ENCODE measurements at places on chromosomes 4 and X.
A peak's percentile ranks its signal among the peaks of the same experiment; 100 is the strongest.

GRCh38 chr4:3480528-3481112 lies 17.5 kb downstream of the DOK7 start:
- DNase-seq, result peak; percentile 19

DNA sequence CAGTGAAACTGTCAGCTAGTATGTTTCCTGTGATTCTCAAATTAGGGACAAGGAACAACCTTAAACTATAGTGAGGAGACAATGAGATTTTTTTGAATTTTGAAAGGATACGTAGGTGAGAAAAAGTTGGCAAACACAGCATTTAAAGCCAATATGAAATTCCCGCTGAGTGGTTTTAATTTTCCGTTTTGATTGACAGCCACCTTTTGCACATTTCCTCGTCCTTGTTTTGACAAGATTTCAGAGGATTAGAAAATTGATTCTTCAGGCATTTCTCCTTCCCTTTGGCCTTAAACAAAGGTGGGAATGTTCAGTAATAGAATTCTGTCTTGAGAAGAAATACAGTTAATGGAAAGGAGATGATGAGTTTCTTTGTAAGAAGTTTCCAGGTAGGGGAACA lies 52.2 kb downstream of the RAPGEF2 start:
- no peak for DNase-seq

- DNase-seq, result no peak
Measured at GRCh38 chrX:28997706-28998463, 410.6 kb downstream of the IL1RAPL1 start.

DNA sequence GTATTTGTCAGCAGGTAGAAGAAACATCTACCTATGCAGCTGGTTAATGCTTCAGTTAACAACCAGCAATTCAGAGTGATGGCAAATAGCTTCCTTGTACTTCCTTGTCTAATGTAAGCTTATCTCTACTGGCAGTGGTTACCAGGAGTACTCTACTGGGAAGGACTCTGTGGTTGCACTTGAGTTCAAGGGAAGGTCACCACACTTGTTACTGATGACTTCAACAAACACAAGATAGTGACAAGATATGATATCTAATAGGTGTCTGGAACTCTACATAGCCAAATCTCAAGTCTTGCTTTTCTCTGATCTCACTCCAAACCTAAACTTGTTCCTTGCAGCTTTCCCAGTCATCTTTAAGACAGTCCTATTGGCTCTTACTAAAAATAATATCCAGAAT lies 1644.9 kb upstream of the TENM3 start:
- DNase-seq, result no peak

DNA sequence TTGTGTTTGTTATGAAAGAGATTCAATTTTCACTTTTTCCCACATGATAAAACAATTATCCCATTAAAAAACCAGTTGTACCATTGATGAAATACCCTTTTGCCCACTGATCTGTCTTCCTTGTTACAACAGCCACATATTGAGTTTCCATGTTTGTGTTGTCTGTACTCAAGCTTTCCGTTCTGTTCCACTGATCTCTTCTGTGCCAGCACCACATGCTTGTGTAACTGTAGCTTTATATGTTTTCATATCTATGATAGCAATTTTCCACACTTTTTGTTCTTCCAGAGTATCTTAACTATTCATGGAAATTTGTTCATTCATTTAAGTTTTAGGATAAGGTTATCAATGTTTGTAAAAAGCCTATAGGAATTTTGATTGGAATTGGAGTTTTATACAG lies 24.3 kb upstream of the RELL1 start:
- DNase-seq, result no peak

- no peak for DNase-seq
Measured at GRCh38 chrX:109464231-109464630, 17.7 kb downstream of the GUCY2F start.

GRCh38 chr4:6372649-6373525 lies 99.5 kb downstream of the PPP2R2C start:
- DNase-seq, result no peak

DNA sequence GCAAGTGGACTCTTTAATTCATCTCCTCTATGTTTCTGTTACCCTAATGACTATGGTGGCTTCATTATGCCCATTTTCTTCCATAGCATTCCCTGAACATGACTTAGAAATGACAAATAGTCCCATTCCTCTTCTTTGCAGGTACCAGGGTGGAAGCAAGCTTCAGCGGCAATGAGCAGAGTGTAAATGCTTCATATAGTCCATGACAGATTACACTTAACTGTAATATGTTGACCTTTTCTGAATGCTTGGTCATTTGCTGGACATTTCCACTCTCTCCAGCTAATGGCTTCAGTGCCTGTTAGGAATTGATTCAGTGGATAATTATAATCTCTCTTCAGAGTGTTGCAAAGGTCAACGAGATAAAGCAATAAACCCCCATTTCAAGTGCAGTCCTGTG lies 129.7 kb upstream of the PRPS2 start:
- DNase-seq, result no peak

GRCh38 chr4:25863347-25863784 lies 578 bp upstream of the SEL1L3 start:
- peak; percentile 7 for DNase-seq

DNA sequence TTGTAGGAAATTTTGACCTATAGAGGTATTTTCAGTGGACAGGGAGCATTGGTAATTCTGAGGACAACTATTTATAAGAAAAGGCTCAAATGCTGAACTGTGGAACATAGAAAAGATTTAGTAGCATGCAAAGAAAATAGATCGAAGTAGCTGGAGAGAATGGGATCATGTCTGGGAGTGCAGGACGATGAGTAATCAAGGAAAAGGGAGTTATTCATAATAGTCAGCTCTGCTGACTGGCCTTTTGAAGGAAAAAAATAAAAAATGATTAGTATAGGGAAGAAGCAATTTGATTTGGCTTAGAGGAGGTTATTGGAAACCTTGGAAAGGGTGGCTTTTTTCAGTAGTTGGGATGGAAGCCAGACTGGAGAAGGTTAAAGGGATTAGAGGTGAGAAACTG lies 22.9 kb upstream of the ANK2 start:
- no peak for DNase-seq

GRCh38 chr4:81503586-81503985 lies 31.9 kb upstream of the RASGEF1B start:
- no peak for DNase-seq

DNA sequence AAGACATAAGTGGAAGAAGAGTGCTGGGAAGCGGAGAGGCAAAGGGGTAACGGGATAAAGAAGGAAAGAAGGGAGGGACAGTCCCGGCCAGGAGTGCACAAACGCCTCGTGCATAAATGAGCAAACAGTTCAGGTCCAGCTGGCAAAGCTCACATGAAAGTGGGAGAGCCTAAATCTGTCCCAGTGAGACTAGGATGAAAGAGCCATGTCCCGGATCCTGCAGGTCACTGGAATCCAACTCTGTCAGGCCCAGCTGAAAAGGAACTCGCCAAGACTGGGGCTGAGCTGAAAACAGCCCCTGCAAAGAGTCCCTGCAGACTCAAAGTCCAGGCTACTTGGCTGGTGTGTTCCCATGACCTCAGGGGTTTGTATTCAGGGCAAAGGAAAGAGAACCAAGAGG lies 38.0 kb upstream of the CRMP1 start:
- no peak for DNase-seq

GRCh38 chr4:75666299-75666698 lies 6.9 kb downstream of the G3BP2 start:
- no peak for DNase-seq

DNA sequence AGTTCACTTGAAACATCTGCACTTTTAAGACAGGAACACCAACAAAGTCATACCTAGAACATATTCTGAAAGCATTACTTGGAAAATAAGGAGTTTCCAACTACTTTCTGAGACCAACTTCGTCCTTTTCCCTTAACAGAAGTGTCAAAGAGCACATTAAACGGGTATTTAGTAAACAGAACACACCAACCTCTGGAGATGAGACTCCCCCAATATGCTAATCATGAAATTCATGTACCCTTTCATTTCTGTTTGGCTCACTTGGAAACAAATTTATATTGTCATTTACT lies 69.2 kb downstream of the NOCT start:
- no peak for DNase-seq

GRCh38 chr4:164639001-164639400 lies 114.9 kb upstream of the SMIM31 start:
- DNase-seq, result no peak

- DNase-seq, result no peak
Measured at GRCh38 chrX:12367254-12367653, 229.0 kb downstream of the FRMPD4 start.

DNA sequence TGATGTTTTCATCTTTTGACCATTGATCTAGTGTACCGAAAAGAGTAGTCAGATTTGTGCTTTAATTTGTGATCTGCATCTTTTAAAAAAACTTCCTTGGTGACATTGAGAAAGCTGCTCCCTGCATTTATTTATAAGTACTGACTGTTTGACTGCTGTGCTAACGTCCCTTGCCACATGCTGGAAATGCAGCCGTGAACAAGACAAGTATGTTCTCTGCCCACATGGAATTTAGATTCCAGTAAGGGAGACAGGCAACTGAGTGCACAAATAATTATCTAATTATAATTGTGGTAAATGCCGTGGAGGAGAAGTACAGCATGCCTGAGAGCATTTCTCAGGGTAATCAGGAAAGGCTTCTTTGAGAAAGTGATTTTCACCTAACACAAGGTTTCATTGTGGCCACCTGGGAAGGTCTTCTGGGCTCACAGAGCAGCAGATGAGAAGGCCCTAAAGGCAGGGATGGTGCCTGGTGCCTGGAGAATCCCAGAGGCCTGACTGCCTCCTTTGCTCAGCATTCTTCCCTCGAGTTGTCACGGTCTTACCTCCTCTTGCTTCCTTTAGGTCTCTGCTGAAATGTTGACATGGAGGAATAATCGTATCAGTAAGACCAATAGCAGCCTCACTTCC lies 55.8 kb downstream of the PTTG2 start:
- no peak for DNase-seq

GRCh38 chr4:124530464-124531077 lies 182.0 kb downstream of the ANKRD50 start:
- DNase-seq, result no peak

Measured in SHP77 (cell line).